ENCODE measurements at places on chromosomes 3 and 15.

DNA sequence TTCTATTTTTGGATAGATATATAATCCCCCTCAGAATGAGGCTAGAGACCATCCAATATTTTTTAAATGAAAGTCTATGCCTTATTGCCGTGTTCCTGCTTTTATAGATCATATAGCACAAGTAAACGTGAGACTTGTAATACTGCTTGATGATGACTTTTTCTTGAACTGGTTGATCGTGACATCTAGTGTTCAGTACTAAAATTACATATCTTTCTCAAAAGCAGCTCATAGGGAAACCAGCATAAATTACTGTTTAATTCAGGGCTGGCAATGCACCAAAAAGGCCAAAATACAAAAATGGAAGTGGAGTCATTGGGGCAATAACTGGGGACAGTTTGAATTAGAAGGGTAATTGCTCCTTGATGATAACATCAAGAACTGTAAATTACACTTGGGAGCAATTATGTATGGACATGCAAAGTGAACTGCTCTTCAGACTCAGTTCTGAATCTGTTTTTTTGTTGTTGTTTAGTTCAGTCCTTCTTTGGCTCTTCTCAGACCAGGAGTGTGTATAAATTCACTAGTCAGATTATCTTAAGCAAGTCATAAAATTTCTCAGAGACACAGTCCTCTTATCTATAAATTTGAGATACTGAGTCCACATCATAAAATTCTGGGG is 325.3 kb downstream of the THSD4 start:
- peak; percentile 45 for DNase-seq

DNA sequence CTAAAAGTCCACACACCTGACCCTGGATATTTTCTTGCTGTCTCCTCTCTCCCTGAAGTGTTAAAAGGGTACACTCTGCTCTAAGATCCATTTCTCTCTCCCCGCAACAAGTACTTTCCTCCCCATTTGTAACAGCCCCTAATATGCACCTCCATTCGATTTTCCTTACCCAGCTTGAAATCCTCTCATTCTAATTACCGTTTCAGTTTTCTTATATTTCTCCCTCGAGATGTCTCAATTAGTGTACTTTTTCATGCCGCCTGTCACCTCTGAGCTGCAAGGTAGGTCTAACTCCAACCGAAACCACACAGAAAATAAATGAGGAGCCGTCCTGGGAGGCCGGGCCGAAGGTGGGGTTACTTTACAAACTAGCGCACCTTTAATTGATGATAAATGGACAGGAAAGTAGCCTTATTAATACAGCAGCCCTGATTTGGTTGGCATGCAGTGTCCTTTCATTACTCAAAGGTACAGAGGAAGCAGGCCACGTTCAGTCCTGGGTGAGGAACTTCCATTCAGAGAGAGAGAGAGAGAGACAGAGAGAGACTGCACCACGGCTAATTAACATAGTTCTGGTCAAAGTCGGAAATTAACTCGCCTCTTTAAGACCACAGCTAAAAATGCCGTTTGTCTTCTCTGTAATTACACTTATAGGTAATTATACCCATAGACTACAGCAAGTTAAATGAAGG is 319.9 kb downstream of the ARRDC4 start:
- DNase-seq: no peak

- DNase-seq: no peak
These were observed 1.8 kb upstream of the GSK3B start for GRCh38 chr3:120095979-120096426.

DNA sequence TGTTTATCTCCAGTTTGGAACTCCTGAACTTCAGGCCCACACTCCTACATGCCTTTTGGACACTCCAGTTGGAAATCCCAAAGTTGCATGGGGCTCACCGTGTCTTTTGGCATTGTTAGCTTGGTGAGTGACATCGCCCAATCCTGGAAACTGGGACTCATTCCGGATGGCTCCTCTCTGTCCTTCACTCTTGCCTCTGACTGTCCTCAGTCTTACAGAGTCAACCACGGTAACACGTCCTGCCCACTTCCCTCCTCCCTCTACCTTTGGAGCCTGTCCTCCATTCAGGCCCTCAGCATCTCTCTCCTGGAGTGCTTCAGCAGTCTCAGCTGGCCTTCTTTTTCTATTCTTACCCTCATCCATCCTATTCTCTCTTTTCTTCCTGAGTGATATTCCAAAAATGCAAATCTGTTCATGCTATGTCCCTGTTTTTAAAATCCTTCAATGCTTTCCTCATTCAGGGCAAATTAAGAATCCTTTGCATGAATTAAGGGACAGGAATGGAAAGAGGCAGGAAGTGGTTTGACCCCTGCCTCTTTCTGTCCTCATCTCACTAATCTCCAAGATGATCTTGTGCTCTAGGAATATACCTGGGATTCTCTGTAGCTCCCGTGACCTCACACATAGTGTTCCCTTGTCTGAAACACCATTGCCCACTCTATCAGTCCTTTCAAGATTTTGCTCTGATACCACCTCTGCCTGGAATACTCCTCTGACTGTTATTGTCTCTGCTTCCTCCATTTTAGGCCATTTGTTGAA is 42.5 kb downstream of the LPP start:
- no peak for DNase-seq

DNA sequence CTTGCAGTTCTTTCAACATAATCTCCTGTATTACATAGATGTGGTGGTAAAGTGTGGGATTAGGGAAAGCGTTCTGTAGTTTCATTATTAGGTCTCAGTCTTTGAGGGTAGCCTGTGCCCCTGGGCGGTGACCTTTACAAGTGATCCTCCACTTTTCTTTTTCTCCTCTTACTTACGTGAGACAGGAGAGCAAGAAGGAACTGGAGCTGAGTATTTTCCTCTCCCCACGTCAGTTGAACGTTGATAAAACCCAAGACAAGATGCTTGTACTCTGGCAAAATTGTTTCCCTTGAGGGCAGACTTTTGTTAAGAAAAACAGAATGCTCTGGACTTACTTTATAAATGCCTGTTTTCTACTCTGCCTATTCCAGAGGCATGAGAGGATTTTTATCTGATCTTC is 378.7 kb downstream of the ZNF385D start:
- DNase-seq: no peak

- no peak for DNase-seq
These were observed 13.1 kb downstream of the EFCAB12 start for GRCh38 chr3:129415378-129415777.

DNA sequence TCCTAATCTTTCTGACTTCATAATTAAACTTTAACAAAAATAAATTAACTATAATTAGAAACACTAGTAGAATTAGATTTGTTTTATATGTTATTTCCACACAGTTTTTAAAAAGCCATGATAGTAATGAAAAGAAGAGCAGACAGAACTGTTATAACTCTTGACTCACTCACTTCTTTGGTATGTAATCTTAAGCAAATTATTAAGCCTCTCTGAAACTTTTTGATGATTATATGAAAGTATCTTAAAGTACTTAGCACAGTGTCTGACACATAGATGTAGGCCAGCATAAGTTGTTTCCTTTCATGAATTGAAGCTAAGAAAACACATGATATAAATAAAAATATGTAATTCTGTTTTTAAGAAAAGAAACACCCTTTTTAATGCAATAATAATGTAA is 123.6 kb upstream of the MLF1 start:
- DNase-seq: no peak
